ENCODE measurements at places on chromosomes 12 and 14. TPM values are rescaled to one million over a fixed set of nuclear protein-coding genes. Genes with fewer than 3 reads are reported as not detected.

The CIDEB gene
- total RNA-seq: 2.9 TPM

The KRT7 gene
- total RNA-seq: 0.66 TPM

The P2RX7 gene
- total RNA-seq: 2.8 TPM

The WDHD1 gene
- 13.5 TPM for total RNA-seq

The TC2N gene
- 0.77 TPM for total RNA-seq

The FGF23 gene
- total RNA-seq: not detected

The SLC5A8 gene
- total RNA-seq: not detected

The GPX2 gene
- total RNA-seq: not detected

Measured in uterine smooth muscle cell (primary cell).